Activated CD4-positive, alpha-beta T cell treated with anti-CD3 and anti-CD28 coated beads, Interleukin-2, amount 10 ng/mL, durations not matched to agents 24 days and 14 days (primary cell): ENCODE measurements at places on chromosomes 7 and 10. TPM values are rescaled to one million over a fixed set of nuclear protein-coding genes. Genes with fewer than 3 reads are reported as not detected.

GRCh38 chr7:2629746-2630681, 1.8 kb upstream of the TTYH3 start:
- no peak overlapping the region for H3K4me3 ChIP-seq
- DNase-seq = no peak
- no peak overlapping the region for H3K27ac ChIP-seq

The CTTNBP2 gene
- total RNA-seq = not detected in 2 replicates

The WDR86 gene
- not detected in 2 replicates for total RNA-seq

The DOCK1 gene
- 1.2 and 1.5 TPM in 2 replicates for total RNA-seq
